ENCODE measurements at places on chromosomes 11 and 22. TPM values are rescaled to one million over a fixed set of nuclear protein-coding genes. Genes with fewer than 3 reads are reported as not detected.

- DNase-seq: no peak
Observed at GRCh38 chr11:128965485-128965884, 22.8 kb upstream of the TP53AIP1 start.

GRCh38 chr11:3861683-3862082, 6.2 kb downstream of the STIM1 start:
- no peak for DNase-seq

The SUSD2 gene
- 1.5 TPM for total RNA-seq

DNA sequence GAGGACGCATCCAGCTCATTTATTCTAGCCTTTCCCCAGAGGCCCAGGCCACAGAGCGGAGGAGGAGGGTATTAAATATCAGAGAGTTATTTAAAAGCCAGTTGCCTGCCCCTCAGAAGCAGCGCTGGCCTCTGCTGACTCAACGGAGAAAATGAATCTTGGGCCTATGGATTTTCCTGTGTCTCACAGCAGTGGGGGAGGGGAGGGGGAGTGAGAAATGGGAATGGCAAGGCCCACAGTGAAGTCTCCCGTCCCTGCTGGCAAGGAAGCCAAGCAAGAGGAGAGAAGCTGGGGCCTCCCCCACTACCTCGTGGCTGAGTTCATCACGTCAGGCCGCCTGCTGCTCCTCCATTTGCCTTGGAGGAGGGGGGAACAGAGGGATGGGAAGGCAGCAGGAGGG, 4.5 kb upstream of the TPBGL start:
- no peak for DNase-seq

GRCh38 chr11:8030526-8031247, 43.5 kb downstream of the EIF3F start:
- DNase-seq: no peak
